Fibroblast of lung (primary cell): ENCODE measurements at places on chromosomes 6 and 20. TPM values are rescaled to one million over a fixed set of nuclear protein-coding genes. Genes with fewer than 3 reads are reported as not detected.

- no peak for DNase-seq
Measured at GRCh38 chr6:5478380-5478779, 217.1 kb downstream of the FARS2 start.

GRCh38 chr6:36116943-36117342 lies 13.4 kb upstream of the MAPK13 start:
- DNase-seq: no peak

- DNase-seq: peak; percentile 60
Measured at GRCh38 chr6:81894788-81895271, 142.3 kb upstream of the TENT5A start.

- no peak for DNase-seq
Measured at GRCh38 chr20:39813190-39813829, 851.2 kb downstream of the DHX35 start.

- DNase-seq: no peak
Measured at GRCh38 chr6:157893238-157893637, 70.2 kb downstream of the SNX9 start.

GRCh38 chr6:153817173-153817572 lies 221.9 kb upstream of the OPRM1 start:
- no peak for DNase-seq

GRCh38 chr6:43608310-43608763 lies 20.7 kb downstream of the GTPBP2 start:
- peak; percentile 93 for DNase-seq

GRCh38 chr20:4252005-4252404 lies 236.6 kb upstream of the RNF24 start:
- no peak for DNase-seq

- no peak for DNase-seq
Measured at GRCh38 chr6:41715795-41716515, 19.5 kb downstream of the TFEB start.

DNA sequence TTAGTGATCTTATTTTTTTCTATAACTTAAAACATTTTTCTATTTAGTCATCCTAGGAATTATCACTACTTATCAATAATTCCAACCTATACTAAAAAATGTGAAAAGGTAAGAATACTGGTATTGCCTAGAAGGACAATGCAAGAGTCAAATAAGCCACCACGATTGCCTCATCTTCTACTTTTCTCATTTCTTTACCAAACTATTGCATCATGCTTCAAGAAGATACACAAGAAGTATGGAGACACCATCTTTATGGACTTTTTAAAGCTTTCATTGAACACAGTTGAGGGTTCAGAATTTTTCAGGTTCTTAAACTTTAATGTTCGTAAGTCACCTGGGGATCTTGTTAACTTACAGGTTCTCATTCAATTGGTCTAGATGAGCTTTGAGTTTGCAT lies 25.9 kb downstream of the ELOVL2 start:
- no peak for DNase-seq

- peak; percentile 69 for DNase-seq
Measured at GRCh38 chr6:160950507-160950906, 41.1 kb upstream of the MAP3K4 start.

DNA sequence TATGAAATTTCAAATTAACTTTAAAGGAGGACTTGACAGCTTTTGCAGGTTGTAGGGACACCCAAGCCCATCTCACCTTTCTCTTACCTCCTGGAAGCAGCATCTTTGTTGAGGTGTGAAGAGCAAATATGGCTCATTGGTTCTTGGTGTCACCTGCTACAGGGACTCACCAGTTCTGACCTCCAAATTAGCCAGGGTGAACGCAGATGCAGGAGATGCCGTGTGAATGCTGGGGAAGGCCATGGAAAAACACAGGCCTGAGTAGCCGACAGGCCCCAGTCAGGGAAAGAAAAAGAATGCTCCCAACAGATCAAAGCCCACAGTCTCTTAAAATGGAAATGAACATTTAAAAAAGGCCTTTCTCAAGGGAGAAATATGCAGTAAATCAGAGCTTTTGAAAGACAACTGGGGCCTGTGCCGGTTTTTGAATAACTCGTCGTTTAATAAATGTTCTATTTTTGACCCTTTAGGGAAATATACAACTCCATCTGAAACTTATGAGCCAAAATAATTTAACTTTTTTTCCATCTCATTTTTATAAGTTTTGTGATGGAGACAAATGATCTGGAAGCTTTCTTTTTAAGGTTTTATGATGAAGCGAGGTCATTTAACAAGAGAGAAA lies 167.5 kb downstream of the CD83 start:
- DNase-seq: no peak

- DNase-seq: peak; percentile 28
Measured at GRCh38 chr20:10316582-10316981, 98.0 kb downstream of the SNAP25 start.

Gene SMLR1
- not detected in 2 replicates for total RNA-seq

Gene ESR1
- 0.50 and 1.0 TPM in 2 replicates for total RNA-seq

Gene VSTM2L
- 1.5 and 1.7 TPM in 2 replicates for total RNA-seq
